Occipital lobe (tissue), 3 donors: ENCODE measurements at places on chromosomes 6 and 20. TPM values are rescaled to one million over a fixed set of nuclear protein-coding genes. Genes with fewer than 3 reads are reported as not detected.

FOXS1 gene
- total RNA-seq = 0.78 TPM

RBBP8NL gene
- total RNA-seq = not detected

SLC22A2 gene
- 1.1 TPM for total RNA-seq

- DNase-seq = no peak
Measured at GRCh38 chr20:34747479-34747878, 43.3 kb downstream of the TP53INP2 start.

- DNase-seq = no peak
Measured at GRCh38 chr6:50850223-50851048, 31.8 kb downstream of the TFAP2B start.

- DNase-seq = no peak
Measured at GRCh38 chr20:32651537-32651936, 22.2 kb downstream of the C20orf203 start.

DNA sequence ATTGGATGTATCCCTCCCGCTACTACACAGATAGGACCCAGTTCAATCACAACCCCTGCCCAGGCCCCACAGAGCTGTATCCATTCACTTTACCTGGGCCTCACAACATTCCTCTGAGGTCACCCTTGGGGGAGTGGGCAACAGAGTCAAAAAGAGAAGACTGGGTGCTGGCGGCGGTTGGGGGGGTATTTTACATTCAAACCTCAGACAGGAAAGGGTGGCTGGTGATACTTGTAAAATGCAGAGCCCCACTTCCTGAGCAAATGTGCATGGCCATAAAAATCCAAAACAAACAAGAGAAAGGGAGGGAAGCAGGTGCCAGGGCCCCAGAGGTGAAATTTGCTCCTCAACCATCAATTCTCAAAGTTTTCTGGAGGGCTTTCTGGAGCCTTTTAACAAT is 3.5 kb downstream of the LRFN2 start:
- DNase-seq = no peak

- no peak for DNase-seq
Measured at GRCh38 chr20:54984104-54984448, 508.7 kb downstream of the DOK5 start.

KIF25 gene
- not detected for total RNA-seq

DNA sequence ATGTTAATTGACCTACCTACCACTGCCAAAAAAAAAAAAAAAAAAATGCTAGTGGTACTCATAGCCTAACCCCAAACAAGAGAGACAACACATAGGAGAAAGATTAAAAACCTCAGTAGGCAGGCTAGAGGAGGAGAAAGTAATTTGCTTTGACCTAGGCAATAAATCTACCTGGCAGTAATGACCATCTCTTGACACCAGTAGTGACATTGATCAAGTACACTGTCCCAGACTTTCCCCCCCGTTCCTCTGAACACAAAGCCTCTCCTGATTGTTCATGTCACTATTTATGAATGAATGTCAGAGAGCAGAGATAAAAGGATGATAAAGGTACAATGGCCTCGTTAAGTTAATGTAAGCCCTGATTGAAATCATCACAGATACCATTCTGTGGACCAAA is 746.8 kb downstream of the CBLN4 start:
- DNase-seq = no peak

SAPCD1 gene
- 0.31 TPM for total RNA-seq

- no peak for DNase-seq
Measured at GRCh38 chr6:74409447-74409846, 713.4 kb downstream of the CD109 start.

GRCh38 chr20:59958626-59959025 is 403 bp downstream of the CDH26 start:
- no peak for DNase-seq

DNA sequence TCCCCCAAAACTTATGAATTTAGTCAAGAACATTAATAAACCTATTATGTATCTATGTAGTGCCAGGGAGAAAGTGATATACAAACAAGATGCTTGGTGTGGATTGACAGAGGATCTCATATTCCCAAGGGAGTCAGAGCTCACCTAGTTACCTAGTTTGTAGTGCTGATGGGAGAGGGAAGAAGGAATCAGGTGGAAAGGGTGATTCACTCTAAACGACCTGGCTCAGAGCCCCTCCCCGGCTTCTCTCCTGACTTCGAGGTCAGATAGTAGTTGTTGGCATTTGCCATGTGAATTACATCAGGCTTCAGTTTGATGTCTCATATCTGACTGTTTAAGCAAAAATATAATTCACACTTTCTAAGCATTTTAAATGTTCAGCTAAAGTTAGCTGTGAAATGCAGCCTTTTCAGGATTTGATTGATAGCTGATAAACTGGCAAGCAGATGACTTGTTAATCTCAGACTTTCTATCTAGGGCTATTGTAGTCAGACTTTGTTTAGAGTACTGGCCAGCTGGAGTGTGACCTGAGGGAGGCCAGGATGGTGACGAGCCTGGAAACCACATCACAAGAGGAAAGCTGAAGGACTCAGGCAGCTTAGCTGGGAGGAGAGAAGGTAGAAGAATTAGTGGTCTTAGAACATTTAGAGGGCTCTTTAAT is 123.7 kb downstream of the AKAP7 start:
- DNase-seq = no peak

DNA sequence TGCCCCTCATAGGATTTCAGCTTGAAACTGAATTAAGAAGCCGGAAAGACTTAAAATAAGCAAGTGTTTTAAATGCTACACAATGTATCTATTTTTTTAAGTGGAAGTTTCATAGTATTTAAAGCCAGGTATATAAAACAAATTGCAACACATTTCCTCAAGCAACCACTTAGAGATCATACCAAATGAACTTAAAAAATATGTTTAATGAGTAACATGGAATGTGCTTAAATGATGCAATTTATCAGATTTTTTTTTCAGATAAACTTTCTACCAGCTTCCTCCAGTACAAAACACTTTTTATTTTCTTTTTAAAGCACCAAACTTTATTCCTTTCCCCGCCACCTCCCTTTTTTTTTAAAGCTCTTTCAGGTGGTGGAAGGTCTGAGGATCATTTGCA is 534.3 kb downstream of the BMP2 start:
- DNase-seq = no peak

DNA sequence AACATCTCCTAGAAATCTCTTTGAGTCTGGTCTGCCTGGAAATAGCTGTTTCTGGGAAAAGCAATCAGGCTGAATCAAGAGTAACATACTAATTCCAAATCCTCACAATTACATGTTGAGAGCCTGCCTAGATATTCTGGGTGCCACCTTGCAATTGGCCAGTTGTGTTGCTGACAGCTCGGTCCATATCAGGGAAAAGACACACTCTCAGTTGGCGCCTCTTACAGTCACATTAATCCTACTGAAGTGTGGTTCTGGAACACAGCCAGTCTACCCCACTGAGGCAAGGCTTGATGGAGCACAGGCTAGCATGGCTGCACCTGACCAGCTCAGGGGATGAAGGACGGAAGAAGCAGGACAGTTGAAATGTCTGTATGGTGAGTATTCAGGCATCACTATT is 121.4 kb upstream of the TAB2 start:
- no peak for DNase-seq

KIAA1755 gene
- 0.94 TPM for total RNA-seq

STX11 gene
- 0.78 TPM for total RNA-seq

GRCh38 chr6:118678866-118679265 is 27.5 kb upstream of the CEP85L start:
- no peak for DNase-seq

GRCh38 chr6:20217324-20217855 is 5.1 kb upstream of the MBOAT1 start:
- no peak for DNase-seq

DNA sequence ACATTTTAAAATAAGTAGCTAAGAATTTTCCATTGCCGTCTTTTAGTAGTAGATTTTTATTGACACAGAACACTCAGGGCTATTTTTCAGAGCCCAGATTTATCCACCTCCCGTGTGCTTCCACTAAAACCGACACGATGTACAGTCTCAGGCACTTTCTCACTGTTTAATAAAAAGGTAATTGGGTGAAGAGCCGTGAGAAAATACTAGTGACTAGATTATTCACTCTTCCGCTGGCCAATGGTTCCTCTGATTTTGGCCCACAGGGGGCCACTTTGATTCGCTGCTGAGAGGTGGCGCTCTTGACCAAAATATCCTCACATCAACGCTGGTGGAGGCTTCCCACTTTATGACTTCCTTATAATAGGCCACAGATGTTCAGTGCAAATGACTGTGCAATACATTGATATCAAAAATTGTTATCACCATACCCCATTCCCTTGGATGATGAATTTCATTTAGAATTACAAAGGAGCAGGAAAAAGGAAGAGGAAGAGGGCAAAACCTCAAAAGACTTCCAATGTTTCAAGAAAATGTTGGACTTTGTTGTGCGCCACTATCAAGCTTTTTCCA is 12.3 kb upstream of the HDDC2 start:
- DNase-seq = peak; percentile 18

SERPINB6 gene
- 12.3 TPM for total RNA-seq

- DNase-seq = peak; percentile 14
Measured at GRCh38 chr20:37336369-37337207, 9.4 kb upstream of the SRC start.
